ENCODE measurements at places on chromosomes 11 and 22. TPM values are rescaled to one million over a fixed set of nuclear protein-coding genes. Genes with fewer than 3 reads are reported as not detected.

Gene KDM4E
- total RNA-seq = not detected

Gene ANGPTL5
- total RNA-seq = 0.14 TPM

Gene SUN2
- total RNA-seq = 43.0 TPM

Gene MYO7A
- 1.4 TPM for total RNA-seq

Gene VPREB1
- total RNA-seq = not detected

Gene HSPB2
- total RNA-seq = not detected

Gene TNRC6B
- total RNA-seq = 5.9 TPM

Gene MN1
- 3.2 TPM for total RNA-seq

Data from A549 treated with AZD2906 at 1 μM for 4 hours (cell line).